SJSA1 (cell line): ENCODE measurements at places on chromosomes 2 and 18.

DNA sequence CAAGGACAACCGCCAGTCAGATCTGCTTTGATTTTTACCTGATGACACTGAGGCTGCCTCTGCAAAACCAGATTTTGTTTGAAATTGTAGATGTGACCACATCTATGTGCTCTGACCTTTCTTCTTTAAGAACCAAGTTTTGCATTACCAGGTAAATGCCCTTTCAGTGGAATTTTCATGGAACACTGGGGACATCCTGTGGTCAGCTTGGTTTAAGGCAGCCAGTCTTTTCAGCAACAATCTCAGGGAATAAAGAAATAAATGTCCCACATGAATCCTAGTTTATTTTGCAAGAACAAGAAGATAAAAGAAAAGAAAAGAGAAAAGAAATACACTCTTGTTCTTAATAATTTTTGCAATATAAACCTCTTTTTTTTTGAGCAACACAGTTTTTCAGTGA, 90.6 kb downstream of the POU3F3 start:
- DNase-seq = no peak

DNA sequence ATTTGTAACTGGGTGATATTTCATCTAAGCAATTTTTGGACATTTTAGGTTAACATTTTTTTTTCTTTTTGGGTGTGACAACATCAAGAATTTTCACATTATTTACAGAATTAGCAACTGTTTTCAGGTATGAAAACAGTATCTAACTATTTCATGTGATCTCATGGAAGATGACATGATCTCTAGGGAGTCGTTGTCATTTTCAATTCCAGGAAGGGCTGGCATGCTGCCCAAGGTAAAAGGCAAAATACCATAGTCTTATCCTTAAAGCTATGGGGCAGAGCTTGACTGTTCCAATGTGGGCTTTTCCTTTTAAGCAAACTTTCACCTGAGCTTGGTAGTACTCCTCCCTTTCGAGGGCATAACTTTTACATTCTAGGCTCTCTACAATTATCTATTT, 443.7 kb downstream of the DSEL start:
- no peak for DNase-seq

DNA sequence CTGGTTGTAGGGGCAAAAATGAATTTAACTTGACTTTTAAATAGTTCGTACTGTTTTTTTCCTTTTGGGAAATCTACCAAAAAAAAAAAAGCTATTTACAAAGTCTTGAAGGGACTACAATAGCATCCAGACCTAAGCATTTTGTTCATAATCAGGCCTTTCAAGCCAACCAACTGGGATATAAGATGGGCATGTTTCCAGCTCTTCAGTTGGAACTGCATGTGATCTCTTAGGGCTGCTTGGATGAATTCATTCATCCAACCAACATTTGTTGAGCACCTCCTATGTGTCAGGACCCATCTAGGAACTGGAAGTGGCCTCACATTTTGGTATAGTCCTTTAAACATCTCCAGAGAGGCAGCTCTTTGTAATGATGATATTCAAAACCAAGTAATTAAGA, 98.6 kb downstream of the AAK1 start:
- DNase-seq = no peak

DNA sequence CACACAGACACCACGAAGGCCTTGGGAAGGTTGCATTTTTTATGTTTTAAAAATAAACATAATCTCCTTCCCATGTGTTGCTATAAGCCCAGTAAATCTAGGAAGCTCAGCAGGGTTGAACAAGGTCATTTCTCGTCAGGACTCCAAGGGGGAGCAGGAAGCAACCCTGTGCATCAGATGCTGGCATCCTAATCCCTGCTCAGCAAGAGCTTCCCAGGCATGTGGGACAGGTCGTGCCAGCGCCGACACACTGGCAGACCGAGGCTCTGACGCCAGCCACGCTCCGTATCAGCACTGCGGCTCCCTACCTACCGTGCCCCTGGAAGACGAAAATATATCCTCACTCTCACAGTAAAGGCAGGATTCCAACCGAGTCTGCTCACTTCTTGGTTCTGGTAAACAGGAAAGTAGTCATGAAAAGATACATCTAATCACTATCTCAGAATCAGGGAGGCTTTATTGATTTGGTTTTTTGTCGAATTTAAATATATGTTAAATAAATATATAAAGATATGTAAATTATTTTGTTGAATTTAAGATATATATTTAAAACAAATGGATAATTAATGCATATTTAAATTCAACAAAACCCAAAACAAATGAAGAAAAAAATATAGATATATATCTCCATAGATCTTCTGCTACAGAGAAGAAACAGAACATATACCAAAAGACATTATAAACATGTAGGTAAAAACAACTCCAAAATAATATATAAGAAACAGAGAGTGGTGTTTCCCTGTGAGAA, 61.4 kb downstream of the TXNL1 start:
- DNase-seq = no peak

DNA sequence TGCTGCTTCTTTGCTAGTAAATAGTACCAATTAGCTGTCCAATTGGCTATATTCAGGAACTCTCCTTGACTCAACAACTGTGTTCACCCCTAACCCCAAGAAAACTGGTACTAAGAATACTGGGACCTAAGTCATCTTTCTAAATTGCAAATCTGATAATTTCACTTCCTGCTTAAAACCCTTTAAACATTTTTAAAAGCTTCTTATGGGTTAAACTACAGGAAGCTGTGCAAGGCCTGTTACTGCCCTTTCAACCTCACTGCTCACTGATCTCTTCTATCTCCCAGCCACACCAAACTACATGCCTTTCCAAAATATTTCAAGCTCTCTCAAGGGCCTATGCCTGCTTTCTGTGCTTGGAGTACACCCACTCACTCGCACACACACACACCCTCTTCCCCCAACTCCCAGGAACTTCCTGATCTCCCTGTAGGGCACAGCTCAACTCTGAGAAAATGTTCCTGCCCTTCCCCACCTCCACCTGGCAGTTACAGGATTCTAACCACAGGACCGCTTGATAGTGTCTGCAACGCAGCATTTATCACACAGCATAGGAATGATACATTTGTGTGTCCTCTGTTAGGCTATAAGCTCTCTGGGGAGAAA, 6.7 kb downstream of the LMAN1 start:
- DNase-seq = no peak

- DNase-seq = no peak
These were observed 1.1 kb upstream of the FN1 start for GRCh38 chr2:215436705-215437565.

DNA sequence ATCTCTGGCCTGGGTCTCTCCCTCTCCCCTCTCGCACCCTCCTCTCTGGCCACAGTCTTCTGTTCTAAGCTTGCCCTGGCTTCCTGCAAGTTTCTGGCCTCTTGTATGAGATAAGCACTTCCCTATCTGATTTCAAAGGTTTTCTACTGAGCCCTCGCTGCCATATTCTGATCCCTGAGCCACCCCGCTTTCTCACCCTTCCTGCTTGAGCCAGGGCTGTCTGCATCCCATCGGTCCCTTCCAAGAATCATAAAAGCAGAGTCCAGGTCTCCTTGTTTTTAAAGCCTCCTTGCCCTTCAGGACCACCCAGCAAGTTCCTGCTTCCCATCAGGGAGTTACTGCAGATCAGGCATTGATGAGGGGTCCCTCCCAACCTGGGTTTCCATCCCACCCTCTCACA, 110.2 kb downstream of the PRKCE start:
- no peak for DNase-seq

GRCh38 chr2:46683541-46683940, 204.2 kb downstream of the TMEM247 start:
- DNase-seq = no peak

- no peak for DNase-seq
These were observed 31.4 kb upstream of the DARS1 start for GRCh38 chr2:136016836-136017235.

DNA sequence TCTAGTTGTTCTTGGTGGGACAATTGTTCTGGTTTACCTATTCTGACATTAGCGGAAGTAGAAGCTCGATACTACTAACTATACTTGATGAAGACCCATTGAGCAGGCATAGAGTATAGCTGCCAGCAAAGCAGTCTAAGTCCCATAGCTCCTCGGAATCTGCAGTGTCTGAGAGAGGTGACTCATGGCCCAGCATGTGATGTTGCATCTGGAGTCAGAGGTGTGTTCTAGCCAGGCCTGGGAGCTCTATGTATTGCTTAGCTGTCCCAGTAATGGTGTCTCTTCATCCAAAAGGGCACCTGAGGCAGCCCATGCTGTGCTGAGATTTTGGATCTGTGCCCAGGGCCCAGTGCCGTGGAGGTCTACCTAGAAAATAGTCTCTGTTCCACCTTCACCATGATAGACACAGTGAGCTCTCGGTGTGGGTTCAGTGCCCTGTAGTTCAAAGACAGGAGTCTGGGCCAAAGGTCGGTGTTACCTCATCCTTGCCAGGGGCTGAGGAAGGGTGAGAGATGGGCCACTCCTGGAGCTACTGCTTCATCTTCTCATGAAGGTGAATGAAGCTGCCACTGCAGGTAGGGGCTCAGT, 47.3 kb downstream of the MEX3C start:
- DNase-seq = no peak

GRCh38 chr2:15048000-15048399, 415.5 kb downstream of the LRATD1 start:
- DNase-seq = no peak

DNA sequence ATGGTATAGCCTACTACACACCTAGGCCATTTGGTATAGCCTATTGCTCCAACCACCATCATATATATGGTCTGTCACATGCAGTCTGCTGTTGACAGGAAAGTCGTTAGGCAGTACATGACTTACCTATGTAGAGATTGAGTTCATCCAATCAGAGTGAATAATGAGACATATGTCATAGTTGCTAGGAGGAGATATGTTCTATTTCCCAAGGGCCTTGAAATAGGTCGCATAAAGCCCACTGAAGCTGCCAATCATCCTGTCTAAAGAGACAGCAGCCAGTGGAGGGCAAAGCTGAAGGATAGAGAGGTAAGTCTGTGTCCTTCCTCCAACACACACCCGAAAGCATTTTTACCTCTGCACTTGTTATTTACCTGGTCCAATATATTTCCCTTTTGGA, 263.4 kb downstream of the PTPRM start:
- DNase-seq = no peak

GRCh38 chr18:33014060-33014796, 241.4 kb upstream of the KLHL14 start:
- DNase-seq = no peak

- no peak for DNase-seq
These were observed 30.9 kb downstream of the NOL10 start for GRCh38 chr2:10658914-10659257.

GRCh38 chr2:187529977-187530721, 24.1 kb downstream of the TFPI start:
- DNase-seq = no peak

DNA sequence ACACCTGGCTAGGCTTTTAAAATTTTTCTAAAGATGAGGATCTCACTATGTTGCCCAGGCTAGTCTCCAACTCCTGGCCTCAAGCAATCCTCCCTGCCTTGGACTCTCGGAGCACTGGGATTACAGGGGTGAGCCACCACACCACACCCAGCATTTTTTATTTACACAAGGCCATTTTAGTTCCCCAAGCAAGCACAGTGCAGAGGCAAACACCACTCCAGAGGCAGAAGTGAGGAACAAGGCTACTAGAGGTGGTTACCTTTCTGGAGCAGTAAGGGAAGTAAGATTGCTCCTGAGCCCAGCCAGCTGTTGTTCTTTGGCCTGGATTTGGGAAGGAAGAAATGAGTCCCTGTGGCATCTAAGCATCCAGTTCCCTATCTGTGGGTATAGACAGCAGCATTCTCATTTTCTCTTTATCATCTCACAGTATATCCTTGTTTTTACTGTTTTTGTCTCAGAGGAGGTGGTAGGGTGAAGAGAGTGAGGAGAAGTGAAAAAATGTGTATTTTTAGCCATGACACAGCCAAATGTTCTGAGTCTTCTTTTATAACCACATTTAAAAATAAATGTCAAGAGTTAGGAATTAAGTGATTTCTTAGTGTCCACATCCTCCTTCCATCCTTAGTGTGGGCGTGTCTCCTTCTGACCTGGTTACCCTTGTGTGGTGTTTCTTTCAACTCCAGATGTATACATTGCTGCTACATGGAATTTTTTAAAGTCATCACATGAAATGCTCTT, 10.5 kb upstream of the TTC39C start:
- no peak for DNase-seq

GRCh38 chr2:3595404-3595803, 492 bp downstream of the COLEC11 start:
- no peak for DNase-seq

GRCh38 chr2:179336782-179337534, 72.3 kb upstream of the SESTD1 start:
- peak; percentile 50 for DNase-seq

DNA sequence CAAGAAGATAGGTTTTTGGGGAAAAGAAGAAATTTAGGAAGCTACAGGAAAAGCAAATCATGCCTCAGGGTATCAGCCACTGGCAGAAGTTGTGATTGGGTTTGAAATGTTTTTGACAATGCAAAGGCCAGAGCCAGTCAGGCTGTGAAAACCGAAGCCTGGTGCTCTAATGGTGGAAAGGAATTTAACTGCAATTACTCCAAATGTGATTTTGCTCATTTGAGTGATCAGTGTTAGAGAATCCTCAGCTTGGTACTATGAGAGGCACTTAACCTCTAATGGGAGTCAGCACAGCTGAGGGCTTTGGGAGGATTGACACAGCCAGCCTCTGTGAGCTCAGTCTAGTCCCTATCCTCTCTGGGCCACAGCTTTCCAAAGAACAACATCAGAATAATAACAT, 176.5 kb downstream of the LRRTM1 start:
- no peak for DNase-seq

- no peak for DNase-seq
These were observed 200.6 kb downstream of the ZFP36L2 start for GRCh38 chr2:43025709-43026295.

- no peak for DNase-seq
These were observed 233.4 kb upstream of the SIX3 start for GRCh38 chr2:44707945-44708660.

GRCh38 chr2:224261326-224261725, 140.6 kb downstream of the FAM124B start:
- no peak for DNase-seq

DNA sequence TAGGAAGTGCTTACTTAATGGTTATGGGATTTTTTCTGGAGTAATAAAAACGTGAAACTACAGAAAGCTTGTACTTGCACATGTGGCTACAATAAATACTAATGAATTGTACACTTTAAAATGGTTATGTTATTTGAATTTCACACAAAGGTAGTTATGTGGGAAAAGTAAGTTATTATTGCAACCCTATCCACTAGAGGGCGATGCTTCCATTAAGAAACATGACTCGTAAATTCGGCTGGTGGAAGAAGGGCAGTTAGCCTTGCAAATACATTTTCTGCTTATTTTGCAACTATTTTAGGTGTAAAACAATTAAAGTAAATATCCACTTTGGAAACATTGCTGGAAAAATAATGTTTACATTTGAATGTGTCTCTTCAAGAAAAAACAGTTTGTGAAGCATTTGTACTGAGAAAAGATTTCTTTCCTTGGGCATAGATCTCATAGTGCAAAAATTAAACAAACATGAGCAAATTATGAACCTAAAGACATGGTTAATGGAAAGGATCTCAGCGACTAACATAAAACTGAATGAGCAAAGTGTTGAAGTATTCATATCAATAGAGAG, 68.1 kb upstream of the CSRNP3 start:
- peak; percentile 12 for DNase-seq
